Hepatocyte (in vitro differentiated cells): ENCODE measurements at places on chromosomes 5 and 9. TPM values are rescaled to one million over a fixed set of nuclear protein-coding genes. Genes with fewer than 3 reads are reported as not detected.
A peak's percentile ranks its signal among the peaks of the same experiment; 100 is the strongest.

GRCh38 chr5:53357439-53357838 lies 123.0 kb upstream of the FST start:
- no peak for DNase-seq

GRCh38 chr9:98247831-98248657 lies 7.4 kb downstream of the TBC1D2 start:
- no peak for DNase-seq

DNA sequence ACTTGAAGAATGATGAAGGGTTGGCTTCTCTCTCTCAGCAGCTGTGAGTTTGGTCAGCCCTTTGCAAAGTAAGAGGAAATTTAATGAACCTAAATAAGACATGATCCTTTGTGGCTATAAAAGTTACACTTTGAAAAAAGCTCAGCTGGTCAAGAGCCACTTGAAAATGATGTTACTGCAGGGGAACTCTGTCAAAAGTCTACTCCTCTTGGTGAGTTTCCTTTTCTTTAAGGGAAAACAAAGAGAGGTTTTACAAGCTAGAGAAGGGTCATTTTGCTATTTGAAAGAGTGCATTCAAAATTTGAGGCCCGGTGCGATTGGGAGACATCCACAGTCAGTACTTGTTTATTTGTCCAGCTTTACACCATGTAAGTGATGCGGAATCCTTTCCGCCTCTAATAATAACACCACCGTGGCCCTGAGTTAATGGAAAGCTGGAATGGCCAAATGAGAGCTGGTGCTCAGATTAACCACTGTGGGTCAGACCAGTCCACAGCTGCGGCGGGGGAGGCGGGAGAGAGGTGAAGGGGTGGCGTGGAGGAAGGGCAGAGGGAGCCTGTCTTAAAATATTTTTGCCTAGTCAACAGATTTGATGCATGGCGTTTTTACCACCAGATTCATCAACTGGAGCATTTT lies 404.0 kb downstream of the TLE4 start:
- no peak for DNase-seq

SLC1A1 gene
- polyA plus RNA-seq = 27.7 and 36.1 TPM in 2 replicates

GRCh38 chr9:79166005-79166404 lies 405.8 kb upstream of the TLE4 start:
- DNase-seq = peak; percentile 45

GRCh38 chr5:106759581-106759980 lies 911.2 kb downstream of the EFNA5 start:
- DNase-seq = no peak

DNA sequence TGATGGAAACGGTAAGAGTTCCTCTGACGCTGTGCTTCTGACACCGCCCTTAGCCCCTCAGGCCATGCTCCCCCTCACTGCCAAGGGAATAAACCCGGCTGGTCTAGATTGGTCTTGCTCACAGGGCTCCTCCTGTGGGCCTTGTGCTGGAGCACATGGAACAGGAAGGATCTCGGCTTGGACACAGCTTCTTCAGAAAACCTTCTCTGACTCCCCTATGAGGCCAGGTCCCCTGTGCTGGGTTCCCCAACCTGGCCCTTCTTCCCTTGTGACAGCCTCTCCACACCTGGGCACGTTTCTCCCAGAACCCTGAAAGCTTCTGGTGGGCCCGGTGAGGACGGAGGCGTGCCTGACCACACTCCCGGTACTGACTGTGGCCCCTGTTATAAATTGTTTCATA lies 8.2 kb downstream of the SPATA31E1 start:
- DNase-seq = no peak

DNA sequence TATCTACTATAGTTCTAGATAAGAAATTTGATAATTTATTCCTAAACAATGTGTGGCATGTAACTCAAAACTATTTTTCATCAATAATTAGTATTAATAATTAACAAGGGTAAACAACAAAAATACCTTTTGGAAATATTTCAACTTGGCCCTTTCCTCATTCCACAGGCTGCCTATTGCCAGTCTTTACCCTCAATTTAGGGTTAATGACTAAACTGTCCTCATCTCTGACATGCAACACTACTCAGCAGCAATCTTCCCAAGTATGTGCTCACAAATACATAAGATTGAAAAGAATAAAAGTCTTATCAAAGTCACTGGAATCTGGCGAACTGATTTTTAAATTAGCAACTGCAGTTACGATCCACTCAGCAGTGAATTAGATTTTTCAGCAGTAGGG lies 153.6 kb downstream of the GLIS3 start:
- DNase-seq = no peak

POU5F2 gene
- polyA plus RNA-seq = 0.05 and 0.55 TPM in 2 replicates

GRCh38 chr9:89435071-89435823 lies 62.7 kb downstream of the SEMA4D start:
- peak; percentile 86 for DNase-seq

GRCh38 chr5:97635553-97635952 lies 452.5 kb upstream of the RIOK2 start:
- no peak for DNase-seq

IL11RA gene
- polyA plus RNA-seq = 91.8 and 97.2 TPM in 2 replicates

EIF4EBP3 gene
- 6.6 and 6.9 TPM in 2 replicates for polyA plus RNA-seq

PTPN3 gene
- polyA plus RNA-seq = 4.4 and 7.7 TPM in 2 replicates

TTC16 gene
- polyA plus RNA-seq = not detected in 2 replicates

DNA sequence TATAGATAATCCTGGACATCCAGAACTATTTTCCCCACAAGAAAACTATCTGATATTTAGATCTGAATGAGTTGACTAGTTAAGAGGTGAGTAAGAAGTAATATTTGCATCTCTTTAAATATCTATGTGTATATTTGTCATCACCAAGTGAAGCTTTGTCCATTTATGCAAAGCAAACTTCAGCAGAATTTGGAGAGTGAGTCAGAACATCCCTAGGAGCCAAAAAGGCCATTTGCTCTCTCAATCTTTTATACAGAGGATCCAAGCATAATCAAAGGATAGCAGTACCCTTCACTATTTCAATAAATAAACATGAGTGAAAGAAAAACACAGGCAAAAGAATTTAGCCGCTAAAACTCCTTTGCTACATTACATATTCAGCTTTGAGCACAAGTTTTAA lies 454.4 kb downstream of the NR2F1-AS1 start:
- DNase-seq = no peak

- peak; percentile 83 for DNase-seq
These were observed 21.9 kb upstream of the VDAC1 start for GRCh38 chr5:134026521-134027287.

- DNase-seq = no peak
These were observed 143.0 kb upstream of the TARS1 start for GRCh38 chr5:33297760-33298216.

GRCh38 chr5:1815881-1816292 lies 14.7 kb downstream of the NDUFS6 start:
- no peak for DNase-seq

DNA sequence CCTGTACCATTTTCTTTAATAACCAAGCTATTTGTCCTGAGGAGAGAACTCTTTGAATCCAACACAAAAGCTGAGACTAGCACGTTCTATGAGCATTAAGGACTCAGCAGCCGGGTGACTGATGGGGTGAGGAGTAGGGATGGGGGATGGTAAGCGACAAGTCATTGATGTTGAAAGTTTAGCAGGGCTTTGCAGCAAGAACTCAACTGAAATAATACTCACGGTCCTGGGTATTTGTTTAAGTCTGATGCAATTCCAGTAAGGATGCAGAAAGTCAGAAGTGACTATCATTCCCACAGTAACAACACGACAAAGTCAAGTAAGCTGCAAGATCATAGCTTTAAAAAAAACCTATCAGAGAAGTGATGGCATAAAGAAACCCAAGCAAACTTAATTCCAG lies 131.1 kb downstream of the ACTL7B start:
- DNase-seq = peak; percentile 25

OBP2B gene
- polyA plus RNA-seq = not detected in 2 replicates

FBP1 gene
- 38.4 and 65.3 TPM in 2 replicates for polyA plus RNA-seq
